Epithelial cell of proximal tubule (primary cell): ENCODE measurements at places on chromosomes 2 and 18.

- no peak for DNase-seq
Observed at GRCh38 chr2:71069376-71069775, 928 bp downstream of the NAGK start.

DNA sequence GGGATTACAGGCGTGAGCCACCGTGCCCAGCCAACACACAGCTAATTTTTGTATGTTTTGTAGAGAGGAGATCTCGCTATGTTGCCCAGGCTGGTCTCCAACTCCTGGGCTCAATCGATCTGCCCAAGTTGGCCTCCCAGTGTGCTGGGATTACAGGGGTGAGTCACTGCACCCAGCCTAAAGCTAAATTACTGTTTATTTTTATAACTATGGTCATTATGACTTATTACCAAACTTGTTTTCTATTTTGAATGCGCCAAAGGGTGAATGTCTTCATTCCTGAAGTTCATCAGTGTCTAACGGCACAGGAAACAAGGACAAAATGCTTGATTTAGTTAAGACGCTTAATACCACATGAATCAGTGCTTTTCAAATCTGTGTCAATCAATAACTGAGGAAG lies 38.9 kb upstream of the GREB1L start:
- DNase-seq = no peak

DNA sequence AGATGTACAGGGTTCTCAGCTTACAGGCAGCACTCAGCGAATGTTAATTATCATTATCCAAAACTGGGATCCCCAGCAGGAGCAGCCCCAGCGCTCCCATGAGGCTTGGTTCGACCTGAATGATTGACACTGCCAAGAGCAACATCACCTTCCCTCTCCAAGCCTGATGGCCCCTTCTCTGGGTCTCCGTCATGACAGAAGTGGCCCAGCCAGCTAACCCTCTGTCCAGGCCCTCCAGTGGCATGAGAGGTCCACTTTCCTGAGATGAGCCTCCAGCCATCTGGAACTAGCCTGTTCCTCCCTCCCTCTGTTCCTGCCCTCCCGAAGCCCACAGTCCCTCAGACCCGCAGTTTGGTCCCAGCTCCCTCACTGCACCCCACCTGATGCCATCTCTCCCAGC lies 97.0 kb upstream of the RAB6C start:
- no peak for DNase-seq

GRCh38 chr2:43851011-43851980 lies 12.5 kb downstream of the ABCG8 start:
- DNase-seq = no peak

DNA sequence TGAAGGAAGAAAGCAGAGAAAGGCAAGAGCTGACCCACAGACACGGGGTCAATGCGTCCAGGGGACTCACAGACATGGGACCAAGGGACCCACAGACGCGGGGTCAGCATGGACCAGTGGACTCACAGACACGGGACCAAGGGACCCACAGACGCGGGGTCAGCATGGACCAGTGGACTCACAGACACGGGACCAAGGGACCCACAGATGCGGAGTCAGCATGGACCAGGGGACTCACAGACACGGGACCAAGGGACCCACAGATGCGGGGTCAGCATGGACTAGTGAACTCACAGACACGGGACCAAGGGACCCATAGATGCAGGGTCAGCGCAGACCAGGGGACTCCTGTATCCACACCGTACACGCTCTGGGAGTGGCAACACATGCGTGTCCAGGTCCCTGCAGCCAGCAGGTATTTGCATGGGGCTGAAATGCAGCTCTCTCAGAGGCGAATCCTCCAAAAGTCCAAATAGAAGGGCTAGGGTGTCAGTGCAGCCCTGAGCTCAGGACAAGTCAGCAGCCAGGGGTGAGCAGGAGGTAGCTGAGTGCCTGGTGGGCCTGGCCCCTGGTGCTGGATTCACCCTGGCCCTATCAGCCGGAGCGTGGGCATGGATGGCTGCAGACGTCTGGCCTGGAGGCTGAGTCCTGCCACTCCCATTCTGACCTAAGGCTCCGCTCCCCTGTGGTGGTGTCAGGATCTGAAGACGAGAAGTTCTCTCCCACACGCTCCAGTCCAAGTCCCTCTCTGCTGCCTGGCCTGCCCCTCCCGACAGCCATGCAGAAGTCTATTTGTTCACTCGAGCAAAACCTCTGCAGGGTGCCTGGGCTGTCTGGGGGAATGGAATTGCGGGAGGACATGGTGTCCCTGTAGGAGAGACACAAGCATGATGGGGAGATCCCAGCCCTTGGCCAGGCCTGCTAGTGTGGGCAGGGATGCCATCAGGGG lies 28.5 kb downstream of the TMEM18 start:
- no peak for DNase-seq

GRCh38 chr2:68214381-68214780 lies 38.0 kb downstream of the PPP3R1 start:
- DNase-seq = no peak

GRCh38 chr18:24725644-24726415 lies 265.4 kb downstream of the HRH4 start:
- no peak for DNase-seq

GRCh38 chr2:98604547-98604946 lies 3.8 kb downstream of the COA5 start:
- DNase-seq = no peak

GRCh38 chr2:216002101-216002678 lies 11.2 kb downstream of the MREG start:
- no peak for DNase-seq
